ENCODE measurements at places on chromosomes 3 and 15.

DNA sequence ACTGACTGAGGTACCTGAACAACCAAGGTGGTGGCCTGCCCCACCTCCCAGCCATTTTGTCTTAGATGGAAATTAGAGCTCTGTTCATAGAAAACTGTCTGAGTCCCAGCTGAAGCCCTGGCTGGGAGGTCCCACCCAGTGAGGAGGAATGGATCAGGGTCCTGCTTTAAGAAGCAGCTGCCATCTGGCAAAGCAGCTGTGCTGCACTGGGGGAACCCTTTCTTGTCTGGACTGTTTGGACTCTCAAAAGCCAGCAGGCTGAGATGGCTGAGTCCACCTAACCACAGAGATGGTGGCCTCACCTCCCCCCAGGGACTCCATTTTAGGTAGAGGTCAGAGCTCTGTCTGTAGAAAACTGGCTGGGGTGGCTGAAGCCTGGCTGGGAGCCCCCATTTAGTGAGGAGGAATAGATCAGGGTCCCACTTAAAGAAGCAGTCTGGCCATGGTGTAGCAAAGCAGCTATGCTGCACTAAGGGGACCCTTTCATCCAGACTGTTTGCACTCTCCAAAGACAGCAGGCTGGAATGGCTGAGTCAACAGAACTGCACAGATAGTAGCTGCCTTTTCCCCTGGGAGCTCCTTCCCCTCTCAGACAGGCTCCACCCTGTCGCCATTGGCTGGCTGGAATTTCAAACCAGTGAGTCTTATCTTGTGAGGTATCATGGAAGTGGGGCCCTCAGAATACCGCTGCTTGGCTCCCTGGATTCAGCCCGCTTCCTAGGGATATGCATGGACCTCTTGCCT, 116.9 kb downstream of the EPHA6 start:
- DNase-seq = no peak

GRCh38 chr15:81812456-81812855, 233.4 kb downstream of the MEX3B start:
- DNase-seq = no peak

DNA sequence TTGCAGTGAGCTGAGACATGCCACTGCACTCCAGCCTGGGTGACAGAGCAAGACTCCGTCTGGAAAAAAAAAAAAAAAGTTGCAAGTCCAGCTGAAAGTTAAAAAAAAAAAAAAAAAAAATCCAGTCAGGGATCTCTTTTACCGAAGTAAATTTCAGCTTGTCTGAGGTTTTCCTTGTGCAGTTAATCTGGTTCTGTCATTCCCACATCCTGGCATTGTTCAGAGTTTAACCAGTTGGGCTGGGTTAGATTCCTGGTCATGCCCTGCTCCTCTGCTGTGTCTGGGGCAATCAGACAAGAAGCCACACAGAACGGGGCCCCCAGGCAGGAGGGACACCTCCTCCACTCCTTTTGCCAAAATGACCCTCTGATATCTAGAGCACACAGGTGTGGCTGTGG, 84.1 kb upstream of the KLHL25 start:
- DNase-seq = no peak

GRCh38 chr3:40337136-40338108, 27.9 kb downstream of the EIF1B start:
- no peak for DNase-seq

GRCh38 chr15:37204692-37205091, 104.3 kb upstream of the MEIS2 start:
- no peak for DNase-seq

DNA sequence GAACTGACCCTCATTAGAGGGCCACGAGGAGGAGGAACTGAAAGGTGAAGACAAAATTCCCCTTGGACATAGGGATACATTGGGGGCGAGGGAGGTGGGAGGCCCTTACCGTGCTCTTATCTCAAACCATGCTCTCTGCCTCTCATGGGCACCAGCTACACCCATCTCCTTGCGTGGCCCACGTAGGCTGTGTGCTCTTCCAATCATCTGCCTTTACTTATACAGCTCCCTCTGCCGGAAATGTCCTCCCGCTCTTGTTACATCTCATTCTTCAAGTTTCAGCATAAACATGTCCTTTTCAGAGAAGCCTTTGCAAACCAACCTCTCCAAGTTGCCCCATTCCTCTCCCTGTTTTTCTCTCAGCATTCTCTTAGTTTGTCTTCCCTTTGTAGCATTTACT, 307.8 kb upstream of the PROK2 start:
- DNase-seq = no peak

GRCh38 chr15:77107531-77108355, 36.8 kb upstream of the TSPAN3 start:
- DNase-seq = peak; percentile 40

DNA sequence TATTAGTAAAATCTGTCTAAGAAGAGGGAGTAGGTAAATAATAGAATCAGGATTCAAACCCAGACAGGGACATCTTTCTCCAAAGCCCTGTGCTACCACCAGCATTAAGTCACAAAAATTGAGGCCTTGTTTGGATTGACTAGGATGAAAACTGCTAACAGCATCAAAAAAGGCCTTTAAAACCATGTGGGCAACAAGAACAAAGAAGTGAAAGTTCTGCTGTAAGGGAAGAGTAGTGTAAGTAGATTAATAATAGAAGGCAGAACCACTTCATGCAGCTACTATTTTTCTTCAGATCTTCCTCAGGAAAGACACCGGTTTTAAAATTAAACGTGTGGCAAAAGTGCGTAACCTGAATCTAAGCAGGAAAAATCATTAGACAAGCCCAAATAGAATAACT, 15.3 kb upstream of the KBTBD12 start:
- DNase-seq = no peak

- DNase-seq = no peak
Measured at GRCh38 chr3:98504539-98504938, 7.1 kb downstream of the OR5K2 start.

- peak; percentile 65 for DNase-seq
Measured at GRCh38 chr3:182682263-182683241, 110.8 kb upstream of the ATP11B start.

GRCh38 chr15:45221967-45222366, 30.1 kb upstream of the SLC28A2 start:
- DNase-seq = no peak

All from SHP77 (cell line).